ENCODE measurements at places on chromosomes 1 and 21.

GRCh38 chr1:216627252-216627651 is 96.0 kb downstream of the ESRRG start:
- no peak for DNase-seq

GRCh38 chr1:208270651-208271141 is 26.5 kb upstream of the PLXNA2 start:
- DNase-seq, result no peak

GRCh38 chr1:47687631-47688460 is 250.0 kb downstream of the FOXD2 start:
- no peak for DNase-seq

- DNase-seq, result no peak
Observed at GRCh38 chr1:28517649-28517999, 11.8 kb downstream of the RCC1 start.

GRCh38 chr1:87061742-87062156 is 147.3 kb downstream of the HS2ST1 start:
- DNase-seq, result peak; percentile 55

DNA sequence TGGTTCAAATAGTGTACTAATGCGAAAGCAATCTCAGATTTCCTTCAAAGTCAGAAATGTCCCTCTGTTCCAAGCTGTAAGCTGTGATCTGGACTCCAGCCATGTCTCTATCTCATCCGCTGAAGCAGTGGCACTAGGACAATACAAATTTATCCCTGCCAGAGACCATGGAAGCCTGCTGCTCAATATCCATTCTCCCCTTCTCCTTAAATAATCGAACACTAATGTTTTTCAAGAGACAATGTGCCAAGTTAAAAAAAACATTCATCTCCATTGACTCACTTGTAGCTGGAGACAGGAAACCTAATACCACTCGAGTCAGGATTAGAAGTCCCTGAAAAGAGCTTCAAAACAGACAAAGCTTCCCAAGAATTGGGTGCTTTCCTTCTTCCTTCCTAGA is 38.5 kb upstream of the PGBD5 start:
- DNase-seq, result no peak

- DNase-seq, result no peak
Observed at GRCh38 chr1:17620448-17620847, 81.0 kb downstream of the ARHGEF10L start.

DNA sequence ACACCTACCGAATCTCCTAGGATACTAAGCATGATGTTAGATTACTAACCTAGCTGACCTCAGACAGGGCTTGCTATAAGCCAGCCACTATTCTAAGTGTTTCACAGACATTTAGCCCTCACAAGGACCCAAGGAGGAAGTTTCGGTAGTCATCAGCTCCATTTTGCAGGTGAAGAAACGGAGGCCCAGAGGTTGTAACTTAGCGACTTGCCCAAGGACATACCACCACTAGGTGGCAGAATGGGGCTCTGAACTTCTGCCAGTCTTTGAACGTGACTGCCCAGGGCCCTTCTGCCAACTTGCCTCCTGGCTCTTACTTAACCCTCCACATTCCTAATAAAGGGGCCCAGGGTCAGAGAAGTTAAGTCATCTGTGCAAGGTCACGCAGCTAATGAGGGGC is 283.5 kb downstream of the C1orf94 start:
- DNase-seq, result peak; percentile 12

DNA sequence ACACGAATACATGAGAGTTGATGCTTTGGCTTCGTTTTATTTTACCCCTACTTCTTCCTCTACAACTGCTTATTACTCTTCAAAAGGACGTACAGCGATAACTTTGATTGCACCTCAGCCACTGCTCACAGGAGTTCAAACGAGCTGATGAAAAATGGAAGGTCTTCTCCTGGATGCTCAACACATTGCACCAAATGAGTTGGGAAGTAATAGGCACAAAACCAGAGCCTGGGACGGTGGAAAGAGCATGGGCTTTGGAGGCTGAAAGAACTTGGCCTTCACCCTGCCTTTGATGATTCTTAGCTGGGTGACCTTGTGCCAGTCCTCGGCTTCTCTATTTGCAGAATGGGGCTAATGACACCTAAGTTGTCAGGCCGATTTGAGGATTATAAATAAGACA is 4.8 kb downstream of the CD53 start:
- no peak for DNase-seq

GRCh38 chr1:3258386-3259003 is 189.5 kb downstream of the PRDM16 start:
- DNase-seq, result no peak

GRCh38 chr1:164707868-164708331 is 148.9 kb downstream of the PBX1 start:
- peak; percentile 89 for DNase-seq

GRCh38 chr1:74486036-74486435 is 26.4 kb downstream of the LRRC53 start:
- DNase-seq, result no peak

DNA sequence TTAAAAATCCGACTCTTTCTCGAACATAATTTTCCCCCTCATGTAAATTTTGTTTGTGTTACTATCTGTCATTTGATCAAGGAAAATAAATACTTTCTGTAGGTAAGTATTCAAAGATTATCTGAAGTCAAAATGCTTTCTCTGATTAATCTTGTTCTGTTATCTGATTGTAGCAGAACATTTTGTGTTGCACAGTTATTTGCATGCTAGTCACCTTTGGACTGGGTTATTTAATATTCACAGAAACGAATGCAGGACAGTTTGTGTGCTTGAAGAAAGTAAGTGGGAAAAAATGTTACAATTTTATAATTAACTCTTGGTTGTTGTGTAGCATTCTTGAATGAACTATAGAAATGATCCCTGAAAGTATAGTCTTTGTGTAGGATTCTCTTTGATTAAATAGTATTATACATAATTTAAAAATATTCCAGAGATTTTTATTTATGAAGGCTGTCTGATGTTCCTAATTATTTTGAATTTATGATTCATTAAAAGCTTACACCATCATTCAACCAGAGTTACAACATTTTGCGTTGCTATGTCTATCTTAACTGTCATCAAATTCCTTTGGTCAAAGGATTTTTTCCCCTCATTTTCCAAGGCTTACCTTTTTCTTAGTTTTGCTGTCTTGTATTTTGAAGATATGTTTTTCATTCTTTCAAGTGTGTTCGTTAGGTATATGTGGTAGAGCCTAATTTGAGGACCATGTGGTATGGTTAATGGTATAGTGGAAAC is 176.6 kb downstream of the GIPC2 start:
- DNase-seq, result peak; percentile 5

DNA sequence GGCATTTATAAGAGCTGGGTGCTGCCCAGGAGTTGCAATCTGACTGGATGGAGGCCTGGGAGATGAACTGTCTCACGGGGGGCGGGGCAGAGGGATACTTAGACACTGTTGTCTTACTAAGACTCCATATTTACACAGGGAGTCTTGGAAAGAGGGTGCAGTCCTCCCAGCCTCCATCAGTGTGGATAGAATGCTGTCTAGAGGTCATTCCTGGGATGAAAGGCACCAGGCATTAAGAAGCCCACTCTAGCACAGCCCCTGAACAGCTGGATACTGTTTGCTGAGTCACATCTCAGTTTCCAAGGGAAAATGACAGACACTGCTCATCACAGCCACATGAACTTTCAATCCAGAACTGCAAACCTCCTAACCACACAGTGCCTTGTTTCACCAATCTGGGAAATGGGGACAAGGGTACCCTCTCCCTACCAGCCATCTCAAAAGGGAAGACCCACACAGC is 43.3 kb downstream of the SSBP3 start:
- DNase-seq, result peak; percentile 24

GRCh38 chr1:119007670-119008482 is 19.7 kb upstream of the TBX15 start:
- DNase-seq, result no peak

DNA sequence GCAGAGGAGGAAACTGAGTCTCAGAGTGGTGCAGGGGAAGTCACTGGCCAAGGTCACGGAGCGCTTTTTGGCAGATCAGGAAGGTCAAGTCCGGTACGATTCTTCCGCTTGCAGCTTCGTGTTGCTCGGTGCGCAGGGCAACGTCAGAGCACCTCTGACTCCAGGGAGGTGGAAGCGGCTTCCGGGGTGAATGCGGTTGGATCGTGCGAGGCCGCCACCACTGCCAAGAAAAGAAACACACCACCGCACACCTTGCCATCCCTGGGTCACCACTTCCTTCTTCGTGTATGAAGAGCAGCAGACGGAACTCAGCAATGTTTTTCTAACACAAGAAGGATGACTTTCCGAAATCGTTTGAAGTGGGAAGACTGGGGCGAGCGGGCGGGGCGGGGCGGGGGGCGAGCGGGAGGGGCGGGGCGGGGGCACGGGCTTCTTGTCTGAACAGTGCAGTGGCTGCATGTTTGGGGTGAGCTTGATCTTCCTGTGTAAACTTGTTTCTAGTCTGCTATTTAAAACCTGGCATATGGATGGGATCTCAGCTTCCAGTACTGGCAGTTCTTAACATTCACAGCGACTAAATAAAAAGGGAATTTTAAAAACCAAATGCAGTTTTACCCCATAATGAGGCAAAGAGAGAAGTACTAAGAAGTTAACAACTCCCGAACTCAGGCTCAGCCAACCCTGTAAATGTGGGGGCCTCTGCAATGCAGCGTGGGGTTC is 300.0 kb downstream of the RRAGC start:
- no peak for DNase-seq

GRCh38 chr21:41254090-41254700 is 62.4 kb upstream of the FAM3B start:
- no peak for DNase-seq

GRCh38 chr1:84701376-84701775 is 11.1 kb upstream of the SSX2IP start:
- DNase-seq, result no peak

- DNase-seq, result no peak
Observed at GRCh38 chr1:69272684-69273083, 295.0 kb upstream of the LRRC7 start.

DNA sequence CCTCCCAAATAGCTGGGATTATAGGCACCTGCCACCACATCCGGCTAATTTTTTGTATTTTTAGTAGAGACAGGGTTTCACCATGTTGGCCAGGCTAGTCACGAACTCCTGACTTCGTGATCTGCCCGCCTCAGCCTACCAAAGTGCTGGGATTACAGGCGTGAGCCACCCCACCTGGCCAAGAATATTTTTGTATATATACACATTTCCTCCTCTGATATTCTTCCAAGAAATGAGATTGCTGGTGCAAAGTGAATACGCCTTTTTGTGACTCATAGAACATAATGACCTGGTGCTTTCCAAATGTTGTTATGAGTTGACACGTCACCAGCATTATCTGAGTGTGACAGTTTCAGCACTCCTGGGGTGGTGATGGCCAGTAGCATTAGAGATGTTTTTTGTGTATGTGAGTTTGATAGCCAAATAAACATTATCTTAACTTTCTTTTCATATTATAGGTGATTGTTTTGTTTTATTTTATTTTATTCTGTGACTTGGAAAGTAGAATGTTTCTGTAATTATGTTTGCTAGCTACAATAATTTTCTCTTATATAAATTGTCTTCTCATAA is 54.9 kb downstream of the KCNK1 start:
- DNase-seq, result peak; percentile 40

DNA sequence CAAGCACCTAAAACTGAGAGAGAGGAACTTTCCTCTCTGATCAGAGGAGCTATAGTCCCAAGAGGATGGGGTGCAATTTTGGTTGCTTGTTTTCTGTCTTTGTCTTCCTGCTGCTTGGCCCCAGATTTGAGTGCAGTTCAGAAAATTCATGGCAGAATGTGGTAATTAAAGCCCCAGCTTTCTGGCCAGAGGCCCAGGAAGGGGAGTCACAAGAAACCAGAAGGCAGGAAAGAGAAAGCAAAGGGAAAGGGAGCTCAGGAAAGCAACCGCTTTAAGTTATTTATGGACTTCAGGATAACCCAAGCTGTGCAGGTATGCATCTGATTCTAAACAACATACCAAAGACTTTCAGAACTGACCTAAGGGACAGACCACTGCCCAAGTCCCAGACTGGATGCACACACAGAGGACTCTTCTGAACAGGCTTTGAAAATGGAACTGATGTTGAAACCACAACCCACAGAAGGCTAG is 88.8 kb downstream of the ST3GAL3 start:
- peak; percentile 78 for DNase-seq

- no peak for DNase-seq
Observed at GRCh38 chr21:35063428-35064172, 14.5 kb upstream of the RUNX1 start.

GRCh38 chr1:241356519-241357365 is at the start of gene RGS7:
TSS of gene RGS7 (minus strand) at chr1:241357205.
- peak; percentile 23 for DNase-seq

DNA sequence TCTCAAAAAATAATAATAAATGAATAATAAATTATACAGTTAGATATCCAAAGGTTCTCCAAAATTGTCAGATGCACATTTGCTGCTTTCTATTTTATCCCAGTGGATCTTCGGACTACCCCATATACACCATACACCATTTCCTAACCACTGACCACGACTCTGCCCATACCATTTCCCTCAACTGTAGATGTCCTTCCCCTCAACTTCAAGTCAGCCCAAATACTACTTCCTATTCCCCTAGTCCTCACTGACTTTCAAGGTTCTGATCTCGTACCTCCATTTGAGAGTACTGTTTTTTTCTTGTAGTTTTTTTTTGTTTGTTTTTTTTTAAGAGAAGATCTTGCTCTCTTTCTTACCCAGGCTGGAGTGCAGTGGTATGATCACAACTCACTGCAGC is 19.6 kb downstream of the EIF4G3 start:
- DNase-seq, result no peak

- no peak for DNase-seq
Observed at GRCh38 chr1:45455162-45455561, 35.8 kb downstream of the TESK2 start.

GRCh38 chr1:58981392-58981791 is 197.5 kb upstream of the JUN start:
- DNase-seq, result no peak

DNA sequence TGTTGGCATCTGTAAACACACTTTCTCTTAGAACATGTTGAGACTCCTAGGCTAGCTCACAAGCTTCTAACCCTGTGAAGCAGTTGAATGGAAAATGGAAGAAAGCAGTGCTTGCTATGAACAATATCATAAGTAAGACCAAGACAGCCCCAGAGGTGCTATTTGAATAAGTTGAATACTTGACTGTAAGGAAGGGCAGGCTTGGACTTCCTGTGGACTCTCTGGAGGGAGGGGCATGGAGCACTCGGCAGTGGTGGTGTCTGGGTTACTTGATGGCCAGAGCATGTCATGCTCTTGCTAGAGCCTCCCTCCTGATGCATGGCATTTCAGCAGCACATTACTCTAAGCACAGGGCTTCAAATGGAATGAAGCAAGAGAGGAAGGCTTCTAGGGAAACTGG is 60.0 kb downstream of the MRPS6 start:
- DNase-seq, result no peak

DNA sequence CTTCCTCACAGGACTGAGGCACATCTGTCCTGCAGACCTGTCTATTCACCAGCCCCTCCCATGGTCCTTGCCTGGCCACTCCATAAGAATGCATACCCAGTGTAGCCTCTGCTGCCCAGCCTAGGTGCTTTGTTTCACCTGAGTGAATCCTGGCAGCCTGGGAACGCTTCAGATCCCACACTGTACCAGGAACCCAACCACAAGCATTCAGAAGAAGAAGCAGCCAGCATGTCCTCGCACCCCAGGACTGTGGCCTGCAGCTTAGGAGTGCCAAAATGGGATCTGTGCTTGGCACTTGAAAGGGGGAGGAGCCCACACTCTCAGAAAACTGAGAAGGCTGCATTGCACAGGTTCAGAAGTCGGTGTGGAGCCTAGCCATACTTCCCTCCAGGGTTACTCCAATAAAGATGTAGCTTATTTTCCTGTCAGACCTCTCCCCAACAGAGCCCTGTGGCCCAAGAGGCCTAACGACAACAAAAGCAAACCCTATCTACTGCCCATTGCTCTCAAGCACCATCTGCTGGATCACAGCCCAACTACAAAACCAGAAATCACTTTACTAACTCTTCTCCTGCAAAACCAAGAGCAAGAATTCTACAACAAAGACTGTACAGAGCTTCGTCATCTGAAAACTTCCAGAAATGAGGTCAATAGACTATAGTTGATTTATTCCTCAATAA is 923.1 kb upstream of the NEGR1 start:
- no peak for DNase-seq
